ENCODE measurements at places on chromosomes 6 and 20.

DNA sequence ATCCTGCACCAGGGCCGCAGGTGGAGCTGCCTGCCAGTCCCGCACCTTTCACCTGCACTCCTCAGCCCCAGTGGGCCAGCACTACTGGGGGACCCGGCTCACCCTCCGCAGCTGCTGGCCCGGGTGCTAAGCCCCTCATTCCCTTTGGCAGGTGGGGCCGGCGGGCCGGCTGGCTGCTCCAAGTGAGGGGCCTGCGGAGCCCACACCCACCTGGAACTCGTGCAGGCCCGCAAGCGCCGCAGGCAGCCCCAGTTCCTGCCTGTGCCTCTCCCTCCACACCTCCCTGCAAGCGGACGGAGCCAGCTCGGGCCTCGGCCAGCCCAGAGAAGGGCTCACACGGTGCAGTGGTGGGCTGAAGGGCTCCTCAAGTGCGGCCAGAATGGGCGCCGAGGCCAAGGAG is 199.0 kb upstream of the HS3ST5 start:
- no peak for DNase-seq

- no peak for DNase-seq
Measured at GRCh38 chr6:79301290-79301689, 66.8 kb upstream of the HMGN3 start.

DNA sequence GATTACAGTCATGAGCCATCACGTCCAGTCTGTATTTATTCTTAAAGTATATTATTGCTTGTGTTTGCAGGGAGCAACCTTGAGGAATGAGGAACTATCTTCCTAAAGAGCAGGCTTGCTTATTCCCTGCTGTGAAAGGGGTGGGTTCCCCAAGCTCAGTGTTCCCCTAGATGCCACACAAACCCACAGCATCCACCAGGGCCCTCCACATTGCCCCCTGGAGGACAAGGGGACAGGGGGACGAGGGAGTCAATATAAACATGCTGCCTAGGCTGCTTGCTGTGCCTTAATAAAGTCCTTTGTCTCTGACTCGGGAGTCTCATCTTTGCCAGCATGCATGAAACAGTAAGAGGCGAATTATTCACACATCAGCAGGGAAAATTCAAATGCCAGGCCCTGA is 8.0 kb upstream of the IDH3B start:
- DNase-seq, result no peak

- DNase-seq, result no peak
Measured at GRCh38 chr20:63319164-63320040, 26.4 kb downstream of the COL20A1 start.

GRCh38 chr20:59728722-59729430 is 124.5 kb downstream of the PHACTR3 start:
- no peak for DNase-seq

- no peak for DNase-seq
Measured at GRCh38 chr6:9744119-9744518, 670.8 kb downstream of the TFAP2A start.

DNA sequence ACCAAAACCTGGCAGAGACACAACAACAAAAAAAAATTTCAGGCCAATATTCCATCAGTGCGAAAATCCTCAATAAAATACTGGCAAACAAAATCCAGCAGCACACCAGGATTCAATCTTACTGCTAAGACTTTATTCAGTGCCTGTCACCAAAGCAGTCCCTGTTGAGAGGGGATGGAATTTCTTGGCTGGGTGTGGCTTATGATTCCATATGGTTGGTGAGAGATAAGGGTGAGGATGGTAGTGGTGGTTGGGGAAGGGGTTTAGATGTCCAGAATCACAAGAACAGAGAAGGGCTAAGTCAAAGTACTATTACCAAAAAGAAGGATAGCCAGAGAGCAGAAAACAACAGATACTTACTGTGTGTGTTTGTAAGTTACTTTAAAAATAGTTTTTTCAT is 152.8 kb upstream of the SLC35B3 start:
- no peak for DNase-seq

- no peak for DNase-seq
Measured at GRCh38 chr6:147218797-147219196, 14.6 kb downstream of the STXBP5 start.

DNA sequence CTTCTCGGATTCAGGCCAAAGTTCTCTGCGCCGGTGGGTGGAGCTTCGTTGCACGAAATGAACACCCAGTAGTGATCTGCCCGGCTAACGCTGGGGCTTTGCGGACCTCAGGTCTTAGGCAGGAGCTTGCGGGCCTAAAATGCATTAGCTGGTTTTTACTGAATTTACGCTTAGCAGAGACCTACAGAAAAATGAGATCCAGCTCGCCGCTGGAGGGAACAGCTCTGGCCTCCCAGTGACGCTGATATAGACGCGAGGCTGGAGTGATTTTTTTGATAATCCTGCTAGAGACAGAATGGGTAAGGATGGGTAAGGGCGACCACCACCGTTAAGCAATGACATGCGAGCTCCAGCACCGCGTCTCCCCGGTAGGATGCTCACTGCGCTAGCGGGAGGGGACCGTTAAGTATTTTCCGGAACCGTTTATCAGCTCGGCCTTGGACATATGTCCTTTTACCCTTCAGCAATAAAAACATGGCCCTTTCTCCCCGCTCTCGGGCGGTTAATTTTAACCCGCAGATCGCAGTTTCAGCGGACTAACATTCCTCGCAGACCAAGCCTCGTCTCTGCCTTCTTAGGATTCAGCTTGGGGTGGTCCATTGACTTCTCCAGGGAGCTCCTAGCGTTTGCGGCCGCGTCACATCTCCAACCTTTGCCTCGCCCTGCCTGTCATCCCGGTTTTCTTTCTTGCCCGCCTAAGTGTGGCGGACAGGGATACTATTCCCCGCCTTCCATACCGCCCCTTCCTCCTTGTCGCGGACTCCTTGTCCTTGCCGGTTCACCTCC is 109.3 kb downstream of the GPX5 start:
- DNase-seq, result no peak

- no peak for DNase-seq
Measured at GRCh38 chr6:157884756-157885155, 61.7 kb downstream of the SNX9 start.

GRCh38 chr6:111951497-111952085 is 78.3 kb upstream of the FYN start:
- no peak for DNase-seq

DNA sequence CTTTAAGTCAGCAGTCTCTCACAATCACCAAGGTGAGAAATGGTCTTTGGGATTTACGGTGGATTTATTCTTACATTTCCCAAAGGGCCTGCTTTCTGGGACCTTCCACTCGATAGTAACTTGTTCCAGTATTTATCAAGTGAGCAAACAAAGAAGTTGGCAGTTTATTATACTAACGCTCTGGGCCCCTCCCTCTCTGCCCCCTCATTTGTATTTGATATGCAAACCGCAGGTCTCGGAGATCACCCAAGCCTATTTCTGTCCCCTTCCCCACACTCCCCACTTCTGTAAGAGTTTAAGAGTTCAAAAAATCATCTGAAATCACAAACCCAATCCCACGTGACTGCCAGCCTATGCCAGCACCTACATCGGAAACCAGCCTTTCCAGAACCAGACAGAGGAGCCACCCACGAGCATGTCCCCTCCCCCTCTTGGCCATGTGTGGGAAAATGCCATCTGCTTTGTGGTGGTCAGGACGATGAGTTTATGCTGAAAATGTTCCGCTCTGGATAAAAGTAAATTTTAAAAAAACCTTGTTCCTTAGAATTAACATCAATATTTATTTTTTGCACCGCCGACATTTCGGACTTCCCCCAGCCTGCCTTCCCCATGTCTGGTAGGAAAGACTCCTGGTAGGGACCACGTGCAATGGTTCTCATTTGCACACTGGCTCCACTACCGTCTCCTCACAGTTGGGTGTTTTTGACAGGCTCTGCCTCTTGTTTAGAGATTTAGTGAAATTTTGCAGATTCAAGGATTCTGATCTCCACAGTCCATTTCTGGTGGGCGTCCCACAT is 281.0 kb downstream of the TFAP2C start:
- DNase-seq, result no peak

DNA sequence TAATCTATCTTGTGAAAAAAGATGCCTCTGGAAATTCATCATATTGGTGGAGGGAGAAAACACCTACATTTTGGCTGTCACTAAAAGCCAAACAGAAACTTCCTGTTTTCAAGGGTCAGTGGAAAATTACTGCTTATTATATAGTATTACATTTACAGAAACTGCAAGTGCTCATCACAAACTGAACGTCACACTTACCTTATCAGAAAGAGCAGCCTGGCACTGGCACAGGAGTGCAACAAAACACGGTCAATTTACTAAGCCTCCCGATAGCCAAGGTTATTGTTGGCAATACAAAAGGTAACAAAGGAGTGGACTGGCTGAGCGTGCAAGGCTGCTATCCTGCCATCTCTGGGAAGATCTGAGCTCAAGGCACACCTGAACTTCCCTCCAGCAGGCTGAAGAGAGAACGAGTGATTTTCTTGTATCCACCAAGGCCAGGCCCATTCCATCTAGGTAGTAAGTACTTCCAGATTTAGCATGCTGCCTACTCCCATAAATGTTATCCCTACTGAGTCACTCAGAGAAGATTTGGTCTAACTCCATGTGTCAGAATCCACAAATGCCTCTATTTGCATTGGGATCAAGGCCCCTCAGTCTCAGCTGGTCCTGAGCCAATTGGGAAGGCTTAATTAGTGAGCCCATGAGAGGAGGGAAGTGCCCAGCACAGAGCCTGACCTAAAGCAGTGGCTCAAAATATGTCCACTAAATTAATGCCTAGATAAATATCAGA is 399.8 kb downstream of the BTBD9 start:
- no peak for DNase-seq

- no peak for DNase-seq
Measured at GRCh38 chr20:47501116-47501481, 588 bp upstream of the NCOA3 start.

DNA sequence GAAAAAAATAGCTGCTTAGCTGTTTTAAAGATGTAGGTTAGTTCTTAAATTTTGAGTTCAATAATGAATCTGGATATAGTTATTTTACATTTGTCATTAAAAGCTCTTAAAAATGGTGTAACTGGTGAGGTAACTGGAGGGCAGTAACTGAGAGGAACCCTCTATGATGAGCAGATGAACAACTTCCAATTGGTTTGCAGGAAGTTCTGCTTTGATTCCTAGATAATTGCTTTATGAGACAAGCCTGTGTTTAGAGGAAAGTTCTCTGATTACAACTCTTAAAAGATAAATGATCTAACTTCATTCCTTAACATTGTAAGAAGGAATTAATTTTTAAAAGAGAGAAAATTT is 8.5 kb downstream of the MYLIP start:
- DNase-seq, result no peak

GRCh38 chr6:13131935-13132661 is 196.2 kb downstream of the TBC1D7 start:
- DNase-seq, result no peak

GRCh38 chr6:25458485-25458884 is 179.3 kb downstream of the CARMIL1 start:
- no peak for DNase-seq

DNA sequence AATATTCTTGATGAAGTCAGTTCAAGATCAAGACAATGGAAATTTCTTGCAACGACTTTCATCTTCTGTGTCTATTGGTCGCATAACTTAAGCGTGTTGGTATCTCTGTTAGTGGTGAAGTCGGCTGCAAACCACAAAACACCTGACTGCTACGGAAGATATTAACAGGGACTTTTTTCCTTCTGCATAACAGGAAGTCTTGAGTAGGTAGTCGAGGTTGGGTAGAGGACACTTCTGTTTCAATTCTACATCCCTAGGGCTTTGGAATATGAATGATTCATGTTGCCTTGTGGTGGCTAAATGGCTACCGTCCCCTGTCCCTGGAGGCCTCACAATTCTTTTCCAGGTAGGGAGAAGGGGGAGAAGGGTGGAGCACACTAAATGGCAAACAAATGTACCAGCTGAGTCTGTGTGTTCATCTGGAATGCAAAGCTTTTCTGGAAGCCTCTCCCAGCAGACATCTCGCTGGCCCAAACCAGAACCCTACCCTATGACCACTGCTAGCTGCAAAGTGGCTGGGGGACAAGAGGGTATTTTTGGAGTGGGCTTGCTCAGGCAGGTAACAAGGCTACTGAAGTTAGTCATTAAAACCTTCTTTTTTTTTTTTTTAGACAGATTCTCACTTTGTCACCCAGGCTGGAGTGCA is 34.6 kb upstream of the NKX2-2 start:
- DNase-seq, result no peak

- DNase-seq, result no peak
Measured at GRCh38 chr6:35794536-35795452, 2.3 kb downstream of the CLPS start.

- DNase-seq, result peak; percentile 84
Measured at GRCh38 chr20:32018269-32019155, 8.3 kb downstream of the CCM2L start.

Data from NCI-H774 (cell line).